ENCODE measurements at places on chromosomes 2 and 18.

DNA sequence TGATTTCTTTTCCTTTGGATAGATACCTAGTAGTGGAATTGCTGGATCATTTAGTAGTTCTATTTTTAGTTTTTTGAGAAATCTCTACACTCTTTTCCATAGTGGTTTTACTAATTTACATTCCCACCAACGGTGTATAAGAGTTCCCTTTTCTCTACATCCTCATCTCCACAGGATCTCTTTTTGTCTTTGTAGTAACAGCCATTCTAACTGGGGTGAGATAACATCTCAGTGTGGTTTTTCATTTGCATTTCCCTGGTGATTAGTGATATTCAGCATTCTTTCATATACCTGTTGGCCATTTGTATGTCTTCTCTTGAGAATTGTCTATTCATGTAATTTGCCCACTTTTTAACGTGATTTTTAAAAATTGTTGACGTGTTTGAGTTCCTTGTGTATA is 13.8 kb downstream of the RFTN2 start:
- DNase-seq, result no peak

DNA sequence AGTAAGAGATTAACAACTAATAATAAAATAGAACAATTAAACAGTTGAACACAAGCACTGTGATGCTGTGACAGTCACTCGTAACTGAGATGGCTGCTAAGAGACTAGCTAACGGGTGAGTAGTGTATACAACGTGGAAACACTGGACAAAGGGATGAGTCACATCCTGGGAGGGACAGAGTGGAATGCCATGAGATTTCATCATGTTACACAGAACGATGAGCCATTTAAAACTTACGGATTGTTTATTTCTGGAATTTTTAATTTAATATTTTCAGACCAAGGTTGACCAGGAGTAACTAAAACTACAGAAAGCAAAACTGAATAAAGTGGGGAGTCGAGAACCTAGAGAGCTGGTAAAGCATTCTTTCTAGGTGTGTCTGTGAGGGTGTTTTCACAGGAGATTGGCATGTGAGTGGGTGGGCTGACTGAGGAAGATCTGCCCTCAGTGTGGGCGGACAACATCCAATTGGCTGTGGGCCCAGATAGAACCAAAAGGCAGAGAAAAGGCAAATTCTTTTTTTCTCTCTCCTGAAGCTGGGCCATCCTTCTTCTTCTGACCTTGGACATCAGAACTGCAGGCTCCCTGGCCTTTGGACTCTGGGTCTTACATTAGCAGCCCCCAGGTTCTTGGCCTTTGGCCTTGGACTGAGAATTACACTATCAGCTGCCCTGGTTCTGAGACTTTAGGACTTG is 14.6 kb downstream of the TMSB10 start:
- peak; percentile 49 for DNase-seq

DNA sequence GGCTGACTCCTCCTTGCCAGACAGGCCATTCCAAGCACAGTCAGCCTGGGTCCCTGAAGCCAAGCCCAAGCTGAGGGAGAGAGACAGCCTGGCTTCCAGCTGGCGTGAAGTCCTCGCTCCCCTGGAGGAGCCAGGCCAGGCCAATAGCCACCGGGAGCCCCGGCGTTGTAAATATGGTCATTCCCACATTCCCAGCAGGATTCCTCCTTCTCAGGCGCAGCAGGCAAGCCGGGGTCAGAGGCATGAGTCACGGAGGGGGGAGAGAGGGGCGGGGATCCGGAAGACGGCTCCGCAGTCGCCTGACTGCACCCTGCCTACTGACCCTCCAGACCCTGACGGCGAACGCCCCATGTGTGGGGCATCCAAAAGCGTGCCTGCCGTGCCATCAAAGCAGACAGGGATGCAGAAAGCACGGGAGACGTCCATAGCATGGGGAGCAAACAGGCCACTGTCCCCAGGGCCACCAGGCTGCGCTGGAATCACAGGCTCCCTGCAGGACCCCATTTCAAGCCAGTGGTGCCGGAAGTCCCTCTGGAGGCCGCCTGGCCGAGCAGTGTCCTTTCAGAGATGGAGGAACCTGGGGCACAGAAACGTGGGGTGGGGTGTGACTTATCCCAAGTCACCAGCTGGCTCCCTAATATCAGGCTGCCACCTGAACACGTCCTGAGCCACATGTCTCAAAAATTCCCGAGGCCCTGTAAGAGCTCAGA is 48.2 kb downstream of the TWIST2 start:
- no peak for DNase-seq

DNA sequence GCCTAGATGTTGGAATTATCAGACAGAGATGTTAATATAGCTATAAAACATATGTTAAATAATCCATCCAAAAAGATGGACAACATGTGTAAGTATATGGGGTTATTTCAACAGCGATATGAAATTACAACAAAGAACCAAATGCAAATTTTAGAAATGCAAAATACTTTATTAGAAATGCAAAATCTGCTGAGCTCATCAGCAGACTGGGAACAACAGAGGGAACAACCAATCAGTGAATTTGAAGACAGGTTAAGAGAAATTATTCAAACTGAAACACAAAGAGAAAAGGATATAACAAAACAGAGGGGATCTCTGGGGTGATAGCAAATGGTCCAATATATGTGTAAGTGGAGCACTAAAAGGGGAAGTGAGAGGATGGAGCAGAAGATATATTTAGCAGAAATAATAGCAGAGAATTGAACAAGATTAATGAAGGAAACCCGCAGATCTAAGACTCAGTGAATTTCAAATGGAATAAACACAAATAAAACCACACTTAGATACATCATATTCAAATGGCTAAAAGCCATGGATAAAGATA is 13.5 kb upstream of the HS6ST1 start:
- no peak for DNase-seq

DNA sequence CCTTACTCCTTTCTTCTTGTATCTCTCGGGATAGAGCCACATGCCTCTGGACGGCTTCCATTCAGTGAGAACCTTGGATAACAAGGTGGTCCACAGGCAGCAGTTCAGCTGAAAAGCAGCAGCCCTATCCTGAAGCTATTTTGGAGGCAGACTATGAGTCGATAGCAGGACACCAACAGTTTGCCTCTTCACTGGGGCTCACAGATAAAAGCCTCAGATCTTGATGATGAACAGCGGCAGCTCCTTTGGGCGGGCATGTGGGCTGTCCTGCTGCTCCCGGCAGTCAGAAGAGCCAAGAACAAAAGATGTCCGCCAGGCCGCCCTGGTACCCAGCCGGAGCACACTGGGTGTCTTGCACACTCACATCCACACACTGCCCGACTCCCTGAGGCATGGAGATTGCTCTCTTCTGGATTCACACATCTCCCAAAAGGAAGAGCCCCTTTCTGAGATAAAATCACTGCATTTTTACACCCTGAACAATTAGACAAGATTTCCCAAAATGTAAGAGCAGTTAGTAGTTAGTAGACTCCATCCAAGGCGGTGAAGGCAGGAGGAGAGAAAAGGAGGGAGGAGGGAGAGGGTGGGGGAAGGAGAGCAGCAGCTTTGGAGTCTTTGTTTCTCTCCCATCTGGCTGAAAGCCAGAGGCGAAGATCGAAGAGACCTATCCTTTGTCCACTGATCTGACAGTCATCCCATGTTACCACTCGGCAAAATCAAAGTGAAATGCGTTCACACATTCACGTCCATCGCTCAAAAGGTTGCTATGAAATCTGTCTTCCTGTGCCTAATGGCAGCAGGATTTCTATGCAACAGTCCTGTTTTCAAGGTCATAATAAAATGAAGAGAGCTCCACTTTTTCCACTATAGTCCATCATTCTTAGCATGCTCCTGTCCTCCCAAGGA is 90.1 kb upstream of the KLF7 start:
- no peak for DNase-seq

GRCh38 chr2:201968050-201968449 is 65.6 kb upstream of the FZD7 start:
- no peak for DNase-seq

- no peak for DNase-seq
Measured at GRCh38 chr2:158214431-158214830, 112.8 kb downstream of the UPP2 start.

- DNase-seq, result no peak
Measured at GRCh38 chr2:150617351-150617978, 130.0 kb upstream of the RND3 start.

GRCh38 chr2:128038411-128038810 is 10.6 kb upstream of the SAP130 start:
- no peak for DNase-seq

GRCh38 chr18:34773961-34774766 is 64.1 kb downstream of the DTNA start:
- DNase-seq, result no peak

DNA sequence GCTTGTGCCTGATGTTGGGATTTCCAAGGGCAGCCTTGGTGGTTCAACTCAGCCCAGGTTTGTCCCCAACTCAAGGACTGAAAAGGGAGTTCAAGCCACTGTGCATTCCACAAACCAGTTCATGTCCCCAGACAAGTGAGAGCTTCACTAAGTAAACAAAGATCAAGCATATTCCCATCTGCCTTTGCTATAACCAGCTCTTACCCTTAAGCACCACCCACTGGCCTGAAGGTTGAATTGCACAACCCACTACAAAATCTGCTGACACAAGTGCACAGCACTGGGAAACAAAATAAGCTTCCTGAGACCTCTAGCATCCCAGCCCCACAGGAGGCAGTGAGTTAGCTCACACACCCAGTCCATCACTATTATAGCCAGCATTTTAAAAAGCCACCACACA is 516.7 kb downstream of the NR4A2 start:
- no peak for DNase-seq

GRCh38 chr2:66387016-66387753 is 47.7 kb upstream of the MEIS1 start:
- DNase-seq, result no peak

GRCh38 chr18:32346671-32347070 is 124.0 kb downstream of the GAREM1 start:
- DNase-seq, result no peak

DNA sequence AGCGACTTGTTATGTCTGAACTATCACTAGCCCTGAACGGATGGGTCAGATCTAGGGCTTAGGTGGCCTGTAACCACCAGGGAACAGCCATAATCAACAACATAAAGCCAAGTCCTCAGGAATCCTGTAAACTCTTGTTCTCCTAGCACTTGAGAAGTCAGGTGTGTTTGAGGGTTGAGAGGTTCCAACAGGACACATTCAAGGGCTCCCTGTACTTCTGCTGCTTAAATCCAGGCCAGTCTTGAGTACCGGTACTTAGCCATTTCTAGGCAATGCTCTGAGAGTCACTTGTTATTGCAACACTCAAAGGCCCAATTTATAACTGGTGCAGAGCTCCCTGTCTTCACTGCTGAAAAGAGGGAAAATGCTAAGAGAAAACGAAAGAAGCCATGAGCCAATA is 21.6 kb upstream of the SLC40A1 start:
- DNase-seq, result no peak

- no peak for DNase-seq
Measured at GRCh38 chr2:6627316-6627715, 238.4 kb downstream of the CMPK2 start.

- DNase-seq, result no peak
Measured at GRCh38 chr2:122748552-122749011, 993.1 kb downstream of the TSN start.

DNA sequence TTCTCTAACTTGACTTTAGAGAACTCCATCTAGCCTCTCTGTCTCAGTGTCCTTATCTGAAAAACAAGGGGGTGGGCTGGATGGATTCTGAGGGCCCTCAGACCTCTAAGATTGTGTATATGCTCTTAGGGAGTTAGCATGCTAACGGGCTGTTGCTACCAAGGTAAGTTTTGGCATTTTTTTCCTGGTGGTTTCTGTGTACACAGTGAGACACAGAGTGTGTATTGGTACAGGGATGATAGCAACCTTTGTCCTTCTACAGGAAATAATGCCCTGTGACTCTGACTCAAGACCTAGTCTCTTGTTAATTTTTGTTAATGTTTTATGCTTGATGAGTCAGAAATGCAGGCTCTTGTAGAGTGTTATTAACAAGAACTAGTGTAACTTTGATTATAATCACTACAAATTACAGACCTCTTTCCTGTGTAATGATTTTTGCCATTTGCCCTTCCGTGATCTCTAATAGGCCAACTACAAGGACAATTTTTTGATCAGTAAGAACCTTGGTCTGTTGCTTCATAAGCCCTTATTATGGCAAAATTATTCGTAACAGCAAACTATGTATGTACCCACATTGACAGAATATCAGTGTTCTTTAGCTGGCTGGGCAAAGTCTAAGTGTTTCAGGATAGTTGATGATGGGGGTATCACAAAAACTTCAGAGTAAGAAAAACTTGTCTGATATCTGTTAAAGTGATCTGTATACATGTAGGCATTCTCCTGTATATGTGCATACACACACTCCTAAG is 89.7 kb downstream of the SPTBN1 start:
- DNase-seq, result no peak

DNA sequence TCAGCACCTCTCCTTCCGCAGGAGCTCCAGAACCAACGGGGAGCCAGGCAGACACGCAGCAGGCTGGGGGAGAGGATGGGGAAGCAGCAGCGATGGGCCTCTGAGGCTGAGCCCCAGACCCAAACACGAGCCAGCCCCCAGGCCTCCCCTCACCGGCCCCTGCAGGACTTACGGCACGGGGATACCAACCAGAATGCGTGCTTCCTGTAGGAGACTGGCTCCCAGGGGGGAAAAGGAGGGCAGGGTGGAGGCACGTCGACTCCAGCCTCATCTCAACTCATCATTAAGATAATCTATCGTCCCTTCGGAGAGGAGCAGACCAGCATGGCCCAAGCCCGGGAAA is 495.1 kb upstream of the MYT1L start:
- no peak for DNase-seq

DNA sequence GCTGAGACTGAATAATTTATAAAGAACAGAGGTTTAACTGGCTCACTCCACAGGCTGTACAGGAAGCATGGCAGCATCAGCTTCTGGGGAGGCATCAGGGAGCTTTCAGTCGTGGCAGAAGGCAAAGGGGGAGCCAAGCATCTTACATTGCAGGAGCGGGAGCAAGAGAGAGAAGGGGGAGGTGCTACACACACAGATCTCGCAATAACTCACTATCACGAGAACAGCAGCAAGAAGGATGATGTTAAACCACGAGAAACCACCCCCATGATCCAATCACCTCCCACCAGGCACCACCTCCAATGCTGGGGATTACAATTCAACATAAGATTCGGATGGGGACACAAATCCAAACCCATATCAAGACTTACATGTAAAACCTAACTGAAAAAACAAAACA is 17.8 kb upstream of the MATN3 start:
- no peak for DNase-seq

DNA sequence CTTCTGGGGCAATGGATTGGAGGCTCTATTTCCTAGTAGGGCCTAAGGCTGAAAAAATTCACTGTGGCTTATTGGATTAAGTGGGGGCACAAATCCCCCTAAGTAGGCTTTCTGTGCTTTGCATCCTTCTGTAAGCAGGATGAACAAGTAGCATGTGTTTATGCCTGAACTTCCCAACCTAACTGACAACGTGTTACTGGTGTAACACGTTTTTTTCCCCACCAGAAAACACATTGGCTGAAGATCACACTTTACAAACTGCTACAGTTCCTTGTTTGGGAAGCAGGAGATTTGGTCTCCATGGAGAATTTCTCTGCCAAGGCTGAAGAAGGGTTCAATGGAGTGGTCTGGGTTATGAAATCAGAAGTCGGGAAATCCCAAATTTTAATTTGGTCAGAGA is 7.2 kb upstream of the ITGA6 start:
- DNase-seq, result no peak

- DNase-seq, result no peak
Measured at GRCh38 chr2:134683561-134684112, 35.2 kb downstream of the TMEM163 start.

- no peak for DNase-seq
Measured at GRCh38 chr2:234881413-234882241, 70.2 kb upstream of the SH3BP4 start.
